ENCODE measurements at places on chromosomes 7 and 10. TPM values are rescaled to one million over a fixed set of nuclear protein-coding genes. Genes with fewer than 3 reads are reported as not detected.
A peak's percentile ranks its signal among the peaks of the same experiment; 100 is the strongest.

Gene PRLHR
- total RNA-seq = not detected

DNA sequence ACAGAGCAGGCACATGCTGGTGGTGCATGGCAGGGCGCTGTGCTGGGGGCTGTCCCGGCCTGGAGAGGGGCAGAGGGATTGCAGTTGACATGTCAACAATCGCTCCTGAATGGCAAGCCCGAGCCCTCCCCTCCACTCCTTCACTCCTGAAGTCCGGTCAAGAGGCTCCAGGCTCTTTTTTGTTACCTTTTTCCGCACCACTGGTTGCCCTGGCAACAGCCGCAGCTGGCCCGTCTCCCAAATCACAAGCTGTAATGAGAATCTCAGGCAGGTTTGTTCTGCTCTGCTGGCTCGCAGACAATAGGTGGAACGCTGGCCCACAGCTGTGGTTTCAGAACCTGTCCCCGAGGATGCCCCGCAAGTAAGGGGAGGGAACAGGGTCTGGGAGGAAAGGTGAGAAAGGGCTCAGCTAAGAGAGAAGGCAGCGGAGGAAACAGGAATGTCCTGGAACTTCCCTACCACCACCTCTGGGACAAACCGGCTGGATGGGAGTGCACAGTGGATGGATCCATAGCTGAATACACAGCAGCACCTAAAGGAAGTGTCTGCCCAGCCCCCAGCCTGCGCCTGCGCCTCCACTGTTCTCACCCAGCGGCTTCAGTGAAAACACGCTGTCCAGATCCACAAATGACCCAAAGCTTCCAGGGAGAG lies 58.9 kb downstream of the CALML3 start:
- DNase-seq = peak; percentile 26

Gene NANOS1
- 0.76 TPM for total RNA-seq

GRCh38 chr7:69047151-69047754 lies 551.0 kb upstream of the AUTS2 start:
- DNase-seq = no peak

GRCh38 chr7:135855846-135856245 lies 107.2 kb upstream of the FAM180A start:
- no peak for DNase-seq
